Ascending aorta (tissue), 2 donors: ENCODE measurements at places on chromosomes 6 and 20.

- H3K27me3 ChIP-seq = no peaks in the 10 kb centered on the region
- no peaks in the 10 kb centered on the region for H3K36me3 ChIP-seq
- no peak overlapping the region for H3K4me3 ChIP-seq
- DNase-seq = no peak
- H3K4me1 ChIP-seq = peaks cover 9% of the 10 kb centered on the region
These were observed 244.8 kb upstream of the TENT5A start for GRCh38 chr6:81997090-81997926.

DNA sequence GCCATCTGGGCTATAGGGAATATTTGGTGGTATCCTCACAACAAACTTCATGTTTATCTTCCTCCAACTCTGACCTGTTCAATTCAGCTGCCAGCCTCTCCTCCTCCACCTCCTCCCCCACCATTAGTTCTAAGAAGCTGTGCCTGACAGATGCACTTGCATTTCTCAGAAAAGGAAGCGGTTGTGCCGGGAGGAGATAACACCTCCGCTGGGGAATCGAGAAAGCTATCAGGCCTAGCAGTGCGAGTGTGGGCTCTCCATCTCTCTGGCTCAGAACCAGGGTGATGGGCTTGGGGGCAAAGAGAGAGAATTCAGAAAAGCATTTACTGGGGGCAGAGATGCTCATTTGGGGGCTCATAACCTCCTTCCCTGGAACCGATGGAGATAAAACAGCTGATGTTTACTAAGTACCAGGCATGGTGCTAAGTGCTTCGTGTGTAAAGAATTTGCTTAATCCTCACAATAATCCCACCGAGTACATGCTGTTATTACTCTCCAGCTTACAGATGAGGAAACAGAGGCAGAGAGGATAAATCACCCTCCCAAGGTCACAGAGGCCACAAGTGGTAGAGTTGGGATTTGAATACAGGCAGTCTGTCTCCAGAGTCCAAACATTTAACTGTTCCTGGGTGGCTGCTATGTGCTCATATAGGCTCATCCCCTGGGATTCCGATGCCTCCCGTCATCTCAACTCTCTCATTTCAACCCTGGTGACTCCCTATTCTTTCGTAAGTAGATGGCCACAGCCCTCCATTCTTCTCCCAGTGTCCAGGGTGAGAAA is 38.3 kb downstream of the COX4I2 start:
- H3K4me3 ChIP-seq = no peak overlapping the region
- peak overlapping the region; percentile 89 for H3K27ac ChIP-seq

DNA sequence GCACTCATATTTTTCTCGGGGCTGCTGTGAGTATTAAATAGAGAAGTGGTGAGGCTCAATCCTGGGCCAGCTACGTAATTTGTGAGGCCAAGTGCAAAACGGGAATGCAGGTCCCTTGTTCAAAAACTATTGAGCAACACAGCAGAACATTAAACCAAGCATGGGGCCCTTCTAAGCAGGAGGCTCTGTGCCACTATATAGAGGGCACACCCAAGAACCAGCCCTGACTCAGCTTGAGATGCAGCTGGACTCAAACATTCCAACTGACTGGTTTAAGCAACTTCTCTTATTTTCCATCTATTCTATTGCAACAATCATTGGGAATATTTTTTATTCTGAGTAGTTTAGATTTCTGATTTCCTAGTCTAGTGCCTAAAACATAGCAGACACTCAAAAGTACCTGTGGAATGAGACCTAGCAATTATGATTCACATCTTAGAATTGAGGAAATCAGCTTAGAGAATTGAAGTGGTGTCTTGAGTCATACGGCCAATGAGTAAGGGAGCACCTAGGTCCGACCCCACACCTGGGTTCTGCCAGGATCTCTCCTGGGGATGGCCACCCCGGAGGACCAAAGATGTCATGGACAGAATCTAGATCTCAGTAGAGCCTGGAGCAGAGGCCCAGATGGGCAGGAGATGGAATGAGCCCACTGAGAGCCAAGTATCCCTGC is 1.3 kb downstream of the SIRPB2 start:
- no peaks in the 10 kb centered on the region for H3K27me3 ChIP-seq
- peak overlapping the region; percentile 50 for H3K27ac ChIP-seq
- no peaks in the 10 kb centered on the region for H3K36me3 ChIP-seq
- DNase-seq = no peak

DNA sequence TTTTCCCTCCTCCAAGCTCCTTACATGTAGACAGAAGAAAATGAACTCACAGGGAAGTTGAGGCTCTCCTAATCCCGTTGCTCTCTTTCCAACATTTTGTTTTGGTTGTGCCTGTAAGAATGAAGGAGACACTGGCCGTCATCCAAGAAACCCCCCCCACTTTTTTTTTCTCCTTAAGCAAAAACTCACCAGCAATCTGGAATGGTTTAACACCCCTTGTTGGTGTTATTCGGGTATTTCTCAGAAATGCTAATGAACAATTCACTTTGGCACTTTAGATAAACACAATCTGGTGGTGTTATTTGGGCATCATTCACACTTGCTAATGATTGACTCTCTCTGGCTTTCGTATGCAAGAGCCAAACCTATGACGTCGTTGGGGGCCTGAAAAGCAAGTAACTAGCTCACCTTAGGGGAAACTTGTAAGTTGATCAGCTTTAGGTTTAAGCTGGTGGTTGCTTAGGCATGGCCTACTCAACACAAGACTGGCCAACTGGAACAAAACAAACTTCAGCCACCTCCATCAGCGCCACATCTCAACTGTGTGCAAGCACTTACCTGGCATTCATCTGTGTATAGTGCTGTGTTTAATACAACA is 24.3 kb upstream of the OLIG3 start:
- H3K36me3 ChIP-seq = no peaks in the 10 kb centered on the region
- no peak overlapping the region for H3K27ac ChIP-seq
- no peak overlapping the region for H3K4me3 ChIP-seq
- DNase-seq = no peak
- no peaks in the 10 kb centered on the region for H3K27me3 ChIP-seq
- no peaks in the 10 kb centered on the region for H3K4me1 ChIP-seq

DNA sequence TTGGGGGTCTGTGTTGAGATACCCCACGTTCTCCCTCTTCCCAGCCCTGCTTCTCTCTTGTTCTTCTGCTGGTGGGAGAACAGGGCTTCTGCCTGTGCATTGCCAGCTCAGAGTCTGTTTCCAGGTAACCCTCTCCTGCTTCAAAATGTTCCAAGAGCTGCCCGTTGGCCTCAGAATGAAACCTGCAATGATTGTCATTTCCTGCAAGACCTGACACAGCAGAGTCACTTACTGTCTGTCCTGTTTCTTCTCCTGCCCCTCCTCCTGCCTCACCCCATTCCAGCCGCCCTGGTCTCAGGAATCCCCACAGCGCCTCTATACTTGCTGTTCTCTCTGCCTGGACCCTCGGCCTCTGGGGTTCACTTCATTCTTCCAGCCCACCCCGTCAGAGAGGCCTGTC is 81.4 kb upstream of the ARID1B start:
- no peaks in the 10 kb centered on the region for H3K36me3 ChIP-seq
- DNase-seq = no peak

DNA sequence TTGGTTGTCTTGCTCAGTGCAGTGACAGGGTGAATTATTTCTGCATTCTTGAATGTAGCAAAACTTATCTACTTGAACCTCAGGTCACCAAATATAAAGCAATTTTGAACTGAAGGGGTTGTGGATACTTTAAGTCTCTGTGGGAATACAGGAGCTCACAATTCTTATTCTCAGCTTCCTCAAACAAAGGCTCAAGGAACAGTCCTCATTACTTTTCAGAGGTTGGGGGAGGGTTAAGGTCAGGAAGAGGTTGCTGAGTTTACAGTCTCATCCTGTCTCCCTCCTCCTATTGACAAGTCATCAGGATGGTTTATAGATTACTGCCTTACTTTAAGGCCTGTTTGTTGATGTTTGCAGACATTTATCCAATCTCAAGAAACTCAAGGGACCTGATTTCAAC is 143.6 kb upstream of the SPACA1 start:
- H3K27me3 ChIP-seq = no peaks in the 10 kb centered on the region
- no peak overlapping the region for H3K4me3 ChIP-seq
- H3K4me1 ChIP-seq = no peaks in the 10 kb centered on the region
- no peak overlapping the region for H3K27ac ChIP-seq
- no peak for DNase-seq

DNA sequence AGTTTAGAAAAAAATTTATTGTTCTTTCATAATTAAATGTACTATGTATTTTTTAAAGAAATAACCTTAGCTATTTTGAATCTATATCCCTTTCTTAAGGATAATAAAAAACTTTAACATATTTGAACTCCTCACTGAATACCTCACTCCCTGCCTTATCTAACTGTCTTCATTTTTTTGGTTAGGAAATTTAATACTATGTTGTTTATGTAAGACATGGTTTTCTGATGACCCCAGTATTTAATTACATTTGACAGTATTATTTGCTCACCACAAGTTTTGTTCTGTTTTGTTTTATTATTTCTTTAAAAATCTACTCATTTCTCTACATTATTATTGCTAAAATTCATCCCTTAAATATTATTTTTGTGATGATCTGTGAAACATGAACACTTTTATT is 394.4 kb upstream of the ADGRB3 start:
- no peak for DNase-seq
- H3K36me3 ChIP-seq = no peaks in the 10 kb centered on the region
- H3K27ac ChIP-seq = no peak overlapping the region
- H3K27me3 ChIP-seq = no peaks in the 10 kb centered on the region
- no peaks in the 10 kb centered on the region for H3K4me1 ChIP-seq

GRCh38 chr6:72724545-72724944 is 102.7 kb downstream of the KCNQ5 start:
- no peaks in the 10 kb centered on the region for H3K4me1 ChIP-seq
- H3K4me3 ChIP-seq = no peak overlapping the region
- H3K27ac ChIP-seq = no peak overlapping the region
- H3K36me3 ChIP-seq = no peaks in the 10 kb centered on the region
- no peak for DNase-seq
- no peaks in the 10 kb centered on the region for H3K27me3 ChIP-seq

GRCh38 chr20:8974009-8974708 is 94.7 kb upstream of the PLCB4 start:
- DNase-seq = no peak
- no peak overlapping the region for H3K4me3 ChIP-seq
- no peaks in the 10 kb centered on the region for H3K36me3 ChIP-seq
- H3K27ac ChIP-seq = no peak overlapping the region
- no peaks in the 10 kb centered on the region for H3K27me3 ChIP-seq

GRCh38 chr20:14521016-14521415 is 183.6 kb upstream of the FLRT3 start:
- no peaks in the 10 kb centered on the region for H3K36me3 ChIP-seq
- no peaks in the 10 kb centered on the region for H3K27me3 ChIP-seq
- no peak overlapping the region for H3K4me3 ChIP-seq
- no peak for DNase-seq
- no peak overlapping the region for H3K27ac ChIP-seq

- no peaks in the 10 kb centered on the region for H3K27me3 ChIP-seq
- H3K36me3 ChIP-seq = no peaks in the 10 kb centered on the region
- no peak for DNase-seq
These were observed 31.2 kb downstream of the ATP9A start for GRCh38 chr20:51736947-51737346.

DNA sequence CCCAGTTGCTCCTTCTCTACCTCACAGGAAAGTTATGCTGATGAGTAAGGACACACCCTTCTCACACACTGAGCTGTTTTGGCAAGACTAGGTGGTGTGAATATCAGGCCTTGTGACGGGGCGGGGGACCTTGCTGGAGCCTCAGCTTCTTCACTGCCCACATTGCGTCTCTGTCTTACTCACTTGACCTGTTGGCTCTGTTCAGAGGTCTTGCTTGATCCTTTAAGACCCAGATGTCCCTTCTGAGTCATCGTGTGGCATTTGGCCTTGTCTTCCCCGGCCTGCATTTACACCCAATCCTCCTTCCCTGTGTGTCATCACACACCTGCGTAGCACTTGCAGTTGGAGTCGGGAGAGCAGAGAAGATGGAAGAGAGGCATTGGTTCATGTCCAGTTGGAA is 8.3 kb upstream of the PRND start:
- H3K36me3 ChIP-seq = no peaks in the 10 kb centered on the region
- no peak for DNase-seq
- no peaks in the 10 kb centered on the region for H3K4me1 ChIP-seq
- H3K27ac ChIP-seq = no peak overlapping the region
- H3K4me3 ChIP-seq = no peak overlapping the region

GRCh38 chr6:7802662-7803061 is 76.8 kb downstream of the BMP6 start:
- DNase-seq = no peak
- no peaks in the 10 kb centered on the region for H3K27me3 ChIP-seq
- H3K36me3 ChIP-seq = no peaks in the 10 kb centered on the region

DNA sequence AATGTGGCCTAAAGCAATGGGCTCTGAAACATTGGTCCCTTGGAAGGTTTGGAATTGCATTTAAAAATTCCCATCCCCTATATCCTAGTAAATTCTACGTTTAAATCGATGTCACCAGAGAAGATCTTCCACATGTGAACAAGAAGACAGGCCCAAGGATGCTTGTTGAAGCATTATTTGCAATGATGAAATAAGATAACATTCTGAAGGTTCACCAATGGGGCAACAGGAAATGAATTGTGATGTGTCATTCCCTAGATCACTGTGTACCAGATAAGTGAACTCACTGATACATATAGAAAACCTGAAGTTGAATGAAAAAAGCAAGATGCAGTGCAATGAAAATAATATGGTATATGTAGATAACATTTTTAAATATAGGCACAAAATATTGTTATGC is 464.3 kb upstream of the BTBD3 start:
- no peaks in the 10 kb centered on the region for H3K4me1 ChIP-seq
- no peak overlapping the region for H3K27ac ChIP-seq
- H3K27me3 ChIP-seq = no peaks in the 10 kb centered on the region
- no peak for DNase-seq

DNA sequence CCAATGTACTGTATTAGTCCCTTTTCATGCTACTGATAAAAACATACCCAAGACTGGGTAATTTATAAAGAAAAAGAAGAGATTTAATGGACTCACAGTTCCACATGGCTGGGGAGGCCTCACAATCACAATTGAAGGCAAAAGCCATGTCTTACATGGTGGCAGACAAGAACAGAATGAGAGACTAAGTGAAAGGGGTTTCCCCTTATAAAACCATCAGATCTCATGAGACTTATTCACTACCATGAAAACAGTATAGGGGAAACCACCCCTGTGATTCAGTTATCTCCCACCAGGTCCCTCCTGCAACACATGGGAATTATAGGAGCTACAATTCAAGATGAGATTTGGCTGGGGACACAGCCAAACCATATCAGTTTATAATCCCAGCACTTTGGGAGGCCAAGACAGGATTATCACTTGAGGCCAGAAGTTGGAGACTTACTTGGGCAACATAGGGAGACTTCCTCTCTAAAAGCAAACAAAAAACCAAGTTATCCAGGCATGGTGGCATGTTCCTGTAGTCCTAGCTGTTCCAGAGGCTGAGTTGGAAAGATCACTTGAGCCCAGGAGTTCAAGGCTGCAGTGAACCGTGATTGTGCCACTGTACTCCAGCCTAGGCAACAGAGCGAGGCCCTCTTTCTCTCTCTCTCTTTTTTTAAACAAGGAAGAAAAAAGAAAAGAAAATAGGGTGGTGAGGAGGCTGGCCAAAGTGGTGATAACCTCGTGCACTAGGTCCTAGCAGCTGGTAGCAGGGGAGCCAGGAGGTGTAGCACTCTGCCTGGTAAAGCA is 22.9 kb upstream of the DDR1 start:
- no peaks in the 10 kb centered on the region for H3K4me1 ChIP-seq
- H3K36me3 ChIP-seq = no peaks in the 10 kb centered on the region
- DNase-seq = no peak
- no peak overlapping the region for H3K4me3 ChIP-seq
- H3K27ac ChIP-seq = no peak overlapping the region

GRCh38 chr20:57652606-57653545 is 32.6 kb upstream of the ZBP1 start:
- no peaks in the 10 kb centered on the region for H3K27me3 ChIP-seq
- no peak overlapping the region for H3K27ac ChIP-seq
- H3K4me3 ChIP-seq = no peak overlapping the region
- peaks cover 70% of the 10 kb centered on the region for H3K36me3 ChIP-seq
- H3K4me1 ChIP-seq = peaks cover 17% of the 10 kb centered on the region
